ENCODE measurements at places on chromosomes 1 and 21. TPM values are rescaled to one million over a fixed set of nuclear protein-coding genes. Genes with fewer than 3 reads are reported as not detected.

The MAN1C1 gene
- total RNA-seq: 0.15 TPM

The C4BPA gene
- 32.1 TPM for total RNA-seq

The EEIG2 gene
- 3.2 TPM for total RNA-seq

The COA6 gene
- total RNA-seq: 104 TPM

The TRMT13 gene
- total RNA-seq: 12.4 TPM

The PWP2 gene
- 17.7 TPM for total RNA-seq

The BRDT gene
- not detected for total RNA-seq

The HHIPL2 gene
- 0.53 TPM for total RNA-seq

The CADM3 gene
- total RNA-seq: not detected

The MTR gene
- 51.6 TPM for total RNA-seq

The FCAMR gene
- not detected for total RNA-seq

The F3 gene
- total RNA-seq: 9.0 TPM

DNA sequence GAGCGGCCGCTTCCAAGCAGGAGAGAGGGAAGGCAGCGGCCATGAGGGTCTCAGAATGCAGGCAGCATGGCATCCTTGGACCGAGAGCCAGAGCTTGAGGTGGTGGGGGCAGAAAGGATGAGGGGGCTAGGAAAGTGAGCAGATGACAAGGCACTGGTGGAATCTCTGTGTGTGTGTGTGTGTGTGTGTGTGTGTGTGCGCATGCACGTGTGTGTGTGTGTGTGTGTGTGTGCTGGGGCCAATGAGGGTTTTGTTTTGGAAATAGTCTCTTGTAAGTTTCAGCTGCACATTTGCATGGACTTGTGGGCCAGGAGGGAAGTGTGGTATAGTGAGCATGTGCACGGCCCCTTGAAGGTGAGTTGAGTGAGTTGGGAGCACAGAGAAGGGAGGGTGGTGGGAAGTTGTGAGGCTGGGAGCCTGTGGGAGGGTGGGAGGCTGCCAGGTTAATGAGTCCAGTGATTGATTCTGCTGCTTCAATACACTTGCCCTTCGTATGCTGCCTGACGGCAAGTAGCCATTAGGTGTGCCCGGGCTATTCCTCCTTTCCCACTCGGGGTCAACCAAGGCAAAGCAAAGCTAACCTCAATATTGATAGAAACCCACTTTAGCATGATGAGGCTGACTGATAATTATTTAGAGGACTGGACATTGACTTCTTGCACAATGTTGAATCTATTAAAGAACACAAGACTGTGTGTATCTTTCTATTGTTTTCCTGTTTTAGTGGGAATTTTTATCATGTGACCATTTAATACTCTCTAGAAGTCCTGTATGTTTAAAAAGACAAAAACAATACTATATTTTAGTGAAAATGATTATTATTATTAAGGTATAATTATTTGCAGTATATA is 80.3 kb downstream of the PROX1 start:
- DNase-seq: peak; percentile 74
- H3K36me3 ChIP-seq: no peaks in the 10 kb centered on the region
- peaks cover 38% of the 10 kb centered on the region for H3K4me1 ChIP-seq
- H3K27me3 ChIP-seq: no peaks in the 10 kb centered on the region
- no peak overlapping the region for H3K27ac ChIP-seq

DNA sequence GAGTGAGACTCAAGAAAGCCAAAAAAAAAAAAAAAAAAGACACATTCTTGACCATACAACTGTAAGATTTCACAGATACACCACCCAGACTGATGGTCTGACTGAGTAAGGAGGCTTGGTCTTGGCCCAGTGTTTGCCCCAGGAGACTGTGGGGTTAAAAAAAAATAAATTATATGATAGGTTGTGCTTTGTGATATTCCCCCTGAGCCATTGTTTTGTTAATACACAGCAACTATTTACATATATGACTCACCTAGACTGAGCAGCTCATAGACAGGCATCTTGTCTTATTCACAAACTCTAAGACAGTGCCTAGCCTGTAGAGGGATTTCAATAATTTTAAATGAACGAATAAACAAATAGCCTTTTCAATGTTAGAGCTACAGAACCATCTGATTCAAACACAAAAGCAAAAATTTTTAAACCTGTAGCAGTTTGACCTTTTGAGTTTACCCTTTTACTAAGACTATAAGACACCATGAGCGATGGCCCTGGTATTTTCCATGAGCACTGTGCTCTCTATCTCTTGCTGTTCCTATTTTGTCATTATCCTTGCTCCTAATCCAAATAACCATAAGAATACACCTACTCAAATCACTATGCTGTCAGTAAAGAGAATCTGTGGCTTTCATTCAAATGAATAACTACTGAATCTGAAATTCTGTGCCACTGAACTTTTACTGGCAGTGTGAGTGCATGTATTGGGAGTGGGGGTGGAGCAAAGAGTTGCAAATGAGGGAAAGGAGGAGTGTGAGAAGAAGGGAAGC is 199.4 kb upstream of the PTBP2 start:
- H3K36me3 ChIP-seq: no peaks in the 10 kb centered on the region
- no peak for DNase-seq
- H3K4me3 ChIP-seq: no peak overlapping the region
- H3K27ac ChIP-seq: no peak overlapping the region
- no peaks in the 10 kb centered on the region for H3K4me1 ChIP-seq
- H3K27me3 ChIP-seq: no peaks in the 10 kb centered on the region

DNA sequence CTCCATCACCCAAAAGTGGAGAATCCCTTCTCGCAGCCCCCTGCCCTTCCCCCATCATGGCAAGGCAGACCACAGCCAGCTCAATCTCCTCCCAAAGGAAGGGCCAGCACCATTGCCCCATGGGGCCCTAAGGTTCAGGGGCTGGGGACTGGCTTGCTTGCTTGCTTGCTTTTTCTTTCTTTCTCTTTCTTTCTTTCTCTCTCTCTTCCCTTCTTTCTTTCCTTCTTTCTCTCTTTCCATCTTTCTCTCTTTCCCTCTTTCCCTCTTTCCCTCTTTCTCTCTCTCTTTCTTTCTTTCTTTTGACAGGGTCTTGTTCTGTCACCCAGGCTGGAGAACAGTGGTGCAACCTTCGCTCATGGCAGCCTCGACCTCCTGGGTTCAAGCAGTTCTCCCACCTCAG is 38.1 kb upstream of the CAMK1G start:
- no peak for DNase-seq
- H3K27me3 ChIP-seq: no peaks in the 10 kb centered on the region
- H3K36me3 ChIP-seq: no peaks in the 10 kb centered on the region
- no peaks in the 10 kb centered on the region for H3K4me1 ChIP-seq
- H3K27ac ChIP-seq: no peak overlapping the region
- no peak overlapping the region for H3K4me3 ChIP-seq

DNA sequence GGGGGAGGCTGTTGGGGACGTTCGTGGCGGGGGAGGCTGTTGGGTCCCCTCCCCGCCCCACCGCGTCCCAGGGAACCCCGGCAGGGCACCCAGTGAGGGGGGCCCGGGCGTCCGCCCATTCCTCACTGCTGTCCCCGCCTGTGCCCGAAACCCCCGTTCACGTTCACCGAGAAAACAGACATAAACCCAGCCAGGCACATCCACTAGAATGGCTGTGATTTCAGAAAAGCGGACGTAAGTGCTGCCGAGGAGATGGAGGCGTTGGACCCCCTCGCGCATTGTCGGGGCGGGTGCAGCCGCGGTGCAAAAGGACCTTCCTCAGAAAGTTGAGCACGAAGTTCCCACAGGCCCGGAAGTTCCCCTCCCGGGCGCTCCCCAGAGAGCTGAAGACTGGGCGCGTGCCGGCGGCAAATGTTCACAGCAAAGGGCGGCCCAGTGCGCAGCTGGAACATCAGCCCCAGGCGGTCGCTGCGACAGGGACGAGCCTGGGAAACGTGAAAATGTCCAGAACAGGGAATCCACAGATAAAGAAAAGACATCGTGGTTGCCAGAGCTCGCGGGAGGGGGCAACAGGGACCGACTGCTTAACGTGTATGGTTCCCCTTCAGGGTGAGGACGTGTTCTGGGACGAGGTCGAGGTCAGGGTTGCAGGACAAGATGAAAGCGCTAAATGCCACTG is 18.5 kb upstream of the SAMD11 start:
- peak overlapping the region; percentile 59 for H3K4me3 ChIP-seq
- H3K27ac ChIP-seq: no peak overlapping the region
- H3K27me3 ChIP-seq: peaks cover 23% of the 10 kb centered on the region
- no peak for DNase-seq

DNA sequence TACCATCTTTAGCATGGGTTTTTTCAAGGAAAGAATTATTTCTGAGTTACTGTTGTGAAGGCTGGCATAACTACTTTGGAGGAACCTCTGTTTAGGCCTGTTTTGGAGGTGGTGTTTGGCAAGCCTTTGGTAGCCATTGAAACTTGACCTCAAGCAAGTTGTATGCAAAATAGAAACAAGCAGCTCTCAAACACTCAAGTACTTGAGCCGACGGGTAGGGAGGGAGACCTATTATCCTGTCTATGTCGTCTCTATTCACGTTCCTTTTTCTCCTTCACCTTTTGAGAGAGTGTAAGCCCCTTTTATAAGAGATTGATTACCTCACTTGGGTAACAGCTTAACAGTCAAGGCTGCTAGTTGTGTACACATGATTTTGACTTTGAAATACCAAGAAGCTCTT is 878.3 kb upstream of the CXADR start:
- no peak for DNase-seq
- H3K27ac ChIP-seq: no peak overlapping the region
- H3K4me3 ChIP-seq: no peak overlapping the region
- H3K27me3 ChIP-seq: no peaks in the 10 kb centered on the region

DNA sequence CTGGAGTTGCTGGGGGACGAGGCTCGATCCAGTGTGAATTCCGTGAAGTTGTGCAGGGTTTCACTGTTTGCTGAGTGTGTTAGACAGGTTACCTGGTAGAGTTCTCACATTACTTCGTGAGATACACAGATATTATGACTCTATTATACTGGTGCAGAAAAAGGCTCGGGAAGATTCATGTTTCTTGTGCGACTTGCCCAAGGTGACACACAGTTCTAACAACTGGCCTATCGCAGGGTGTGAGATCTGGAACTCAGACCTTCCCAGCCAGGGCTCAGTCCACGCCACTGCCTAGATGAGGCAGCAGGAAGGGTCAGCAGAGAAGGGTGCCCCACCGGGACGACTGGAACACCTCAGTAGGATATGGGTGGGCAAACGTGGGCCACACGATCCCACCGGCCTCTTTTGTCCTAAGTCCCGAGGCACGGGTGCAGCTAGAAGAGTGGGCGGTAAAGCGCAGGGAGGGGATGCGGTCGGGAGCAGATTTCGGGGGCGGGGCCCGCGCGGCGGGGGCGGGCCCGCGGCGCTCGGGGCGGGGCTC is 296 bp upstream of the RNPEP start:
- H3K4me1 ChIP-seq: peaks cover 26% of the 10 kb centered on the region
- no peak for DNase-seq
- no peak overlapping the region for H3K27ac ChIP-seq
- H3K27me3 ChIP-seq: no peaks in the 10 kb centered on the region
- H3K36me3 ChIP-seq: no peaks in the 10 kb centered on the region

DNA sequence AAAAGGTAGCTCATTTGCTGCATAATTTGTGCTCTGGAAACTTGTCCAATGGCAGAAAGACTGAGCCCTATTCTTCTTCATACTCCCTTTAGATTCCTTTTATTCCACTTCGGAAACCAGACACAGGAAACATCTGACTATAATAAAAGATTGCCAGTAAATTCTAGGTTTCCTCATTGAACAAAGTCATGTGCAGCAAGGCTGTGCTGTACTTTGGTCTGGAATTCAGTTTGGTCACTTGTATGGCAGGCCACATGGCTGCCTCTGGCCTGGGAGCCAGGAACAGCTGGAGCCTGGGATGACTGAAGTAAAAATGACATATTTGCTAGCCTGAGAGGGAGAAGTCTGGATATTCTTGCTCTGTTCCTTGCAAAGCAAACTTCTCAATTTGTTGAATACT is 79.6 kb downstream of the ST3GAL3 start:
- no peak overlapping the region for H3K27ac ChIP-seq
- peaks cover 26% of the 10 kb centered on the region for H3K4me1 ChIP-seq
- no peaks in the 10 kb centered on the region for H3K36me3 ChIP-seq
- no peak overlapping the region for H3K4me3 ChIP-seq
- peak; percentile 64 for DNase-seq
- H3K27me3 ChIP-seq: no peaks in the 10 kb centered on the region

DNA sequence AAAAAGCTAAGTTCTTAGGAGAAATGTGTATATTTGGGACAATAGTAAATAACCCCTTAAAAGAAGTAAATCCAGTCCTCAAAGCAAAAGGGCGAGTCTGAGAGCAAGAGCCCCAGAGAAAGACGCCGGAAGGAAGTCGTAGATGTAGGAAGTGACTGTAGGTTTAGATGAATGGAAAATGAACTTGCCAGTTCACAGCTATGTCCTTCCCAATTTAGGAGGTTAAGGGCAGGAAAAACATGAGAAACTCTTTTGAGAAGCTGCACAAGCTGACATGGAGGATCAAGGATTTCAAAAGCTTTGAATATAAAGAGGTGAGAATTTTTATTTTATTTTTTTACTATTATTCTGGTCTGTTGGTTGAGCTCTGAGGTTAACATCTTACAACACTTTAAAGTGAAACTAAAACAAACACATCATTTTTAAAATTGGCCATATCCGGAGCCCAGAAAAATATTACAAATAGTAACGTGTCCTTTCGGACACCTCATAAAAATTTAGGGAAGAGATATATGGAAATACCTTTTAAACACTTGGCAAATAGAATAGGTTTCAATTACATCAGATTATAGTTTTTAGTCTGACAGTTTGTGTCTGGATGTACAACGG is 1178.6 kb downstream of the MRPL39 start:
- H3K27ac ChIP-seq: no peak overlapping the region
- no peak overlapping the region for H3K4me3 ChIP-seq
- no peaks in the 10 kb centered on the region for H3K4me1 ChIP-seq
- no peaks in the 10 kb centered on the region for H3K36me3 ChIP-seq
- H3K27me3 ChIP-seq: no peaks in the 10 kb centered on the region
